ENCODE measurements at places on chromosomes 12 and 14.

DNA sequence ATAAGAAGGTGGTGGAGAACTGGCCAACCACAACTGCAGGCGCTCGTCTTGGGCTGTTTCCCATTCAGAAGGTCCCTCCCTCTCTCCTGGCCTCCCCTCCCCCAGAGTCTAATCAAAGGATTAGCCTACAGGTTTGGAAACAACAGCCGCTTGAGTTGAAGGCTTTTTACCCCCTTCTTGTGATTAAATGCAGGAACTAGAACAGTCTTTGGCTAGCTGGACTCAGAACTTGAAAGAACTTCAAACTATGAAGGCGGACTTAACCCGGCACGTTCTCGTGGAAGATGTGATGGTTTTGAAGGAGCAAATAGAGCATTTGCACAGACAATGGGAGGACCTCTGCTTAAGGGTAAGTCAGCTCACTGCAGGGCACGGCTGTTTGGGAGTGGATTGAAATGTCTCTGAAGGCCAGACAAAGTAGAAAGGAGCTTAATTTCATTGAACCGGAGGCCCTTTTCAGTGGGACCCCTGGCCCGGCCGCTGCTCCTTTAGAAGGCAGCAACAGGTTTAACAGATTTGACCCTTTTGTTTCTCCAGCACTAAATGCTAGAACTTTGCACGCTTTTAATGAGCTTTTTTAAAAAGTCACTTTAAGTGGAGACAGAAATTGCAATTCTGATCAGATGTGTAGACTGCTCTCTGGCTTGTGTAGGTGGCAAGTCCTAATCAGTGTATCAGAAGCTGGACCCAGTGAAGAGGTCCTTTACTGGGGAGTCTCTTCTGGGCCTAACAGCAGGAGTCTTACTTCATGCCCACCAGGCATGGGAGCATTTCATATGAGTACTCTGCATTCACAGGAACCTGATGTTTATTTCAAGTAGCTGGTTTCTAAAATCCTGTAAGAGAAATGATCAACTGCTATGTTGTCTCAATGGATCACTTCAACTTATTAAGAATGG is 107.7 kb downstream of the ESR2 start:
- DNase-seq, result no peak

DNA sequence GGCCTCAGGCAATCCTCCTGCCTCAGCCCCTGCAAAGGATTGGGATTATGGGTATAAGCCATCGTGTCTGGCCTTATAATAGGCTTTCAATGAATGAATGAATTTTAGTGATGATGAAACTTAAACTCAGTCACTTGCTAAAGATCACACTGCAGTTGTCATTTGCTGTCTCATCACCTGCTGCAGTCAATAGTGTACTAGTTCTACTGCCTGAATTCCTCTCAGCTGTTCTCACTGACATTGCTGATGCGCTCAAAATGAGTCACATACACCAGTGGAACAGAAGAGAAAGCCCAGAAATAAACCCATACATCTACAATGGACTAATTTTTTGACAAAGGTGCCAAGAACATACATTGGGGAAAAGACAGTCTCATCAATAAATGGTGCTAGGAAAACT is 5.6 kb upstream of the SYNJ2BP start:
- no peak for DNase-seq

- no peak for DNase-seq
Measured at GRCh38 chr14:99426265-99426664, 54.4 kb downstream of the SETD3 start.

DNA sequence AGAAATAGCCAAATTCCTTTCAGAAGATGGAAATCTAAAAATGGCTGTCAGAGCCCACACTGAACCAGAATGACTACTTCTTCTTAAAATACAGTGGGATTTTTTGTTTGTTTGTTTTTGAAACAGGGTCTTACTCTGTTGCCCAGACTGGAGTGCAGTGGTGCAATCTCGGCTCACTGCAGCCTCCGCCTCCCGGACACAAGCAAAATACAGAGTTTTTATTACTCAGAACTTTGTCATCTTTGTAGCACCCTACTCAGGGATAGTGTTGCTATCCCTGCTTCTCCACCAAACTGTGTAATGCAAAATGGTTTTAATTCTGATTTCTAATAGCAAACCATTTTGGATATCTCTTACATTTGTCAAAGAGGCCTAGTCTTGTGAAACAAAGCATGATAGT is 16.4 kb downstream of the ZNF410 start:
- no peak for DNase-seq

- no peak for DNase-seq
Measured at GRCh38 chr12:47851303-47851952, 31.7 kb upstream of the HDAC7 start.

DNA sequence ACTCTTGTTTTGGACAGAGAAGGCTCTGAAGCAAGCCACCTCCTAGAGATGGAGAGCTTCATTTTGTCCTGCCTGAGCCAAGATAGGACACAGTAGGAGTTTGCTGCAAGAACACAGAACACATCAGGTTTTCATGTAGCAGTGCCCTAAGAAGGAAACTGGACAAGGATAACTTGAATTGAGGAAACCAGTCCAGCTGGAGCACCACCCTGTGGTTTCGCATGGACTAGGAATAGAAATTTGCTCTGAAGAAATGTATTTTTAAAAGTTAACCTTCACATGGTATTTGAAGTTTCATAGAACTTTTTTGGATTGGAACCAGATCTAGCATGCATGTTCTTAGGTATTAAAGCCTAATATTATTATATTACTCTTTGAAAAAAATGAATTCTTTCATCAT is 68.8 kb downstream of the RERG start:
- DNase-seq, result no peak

DNA sequence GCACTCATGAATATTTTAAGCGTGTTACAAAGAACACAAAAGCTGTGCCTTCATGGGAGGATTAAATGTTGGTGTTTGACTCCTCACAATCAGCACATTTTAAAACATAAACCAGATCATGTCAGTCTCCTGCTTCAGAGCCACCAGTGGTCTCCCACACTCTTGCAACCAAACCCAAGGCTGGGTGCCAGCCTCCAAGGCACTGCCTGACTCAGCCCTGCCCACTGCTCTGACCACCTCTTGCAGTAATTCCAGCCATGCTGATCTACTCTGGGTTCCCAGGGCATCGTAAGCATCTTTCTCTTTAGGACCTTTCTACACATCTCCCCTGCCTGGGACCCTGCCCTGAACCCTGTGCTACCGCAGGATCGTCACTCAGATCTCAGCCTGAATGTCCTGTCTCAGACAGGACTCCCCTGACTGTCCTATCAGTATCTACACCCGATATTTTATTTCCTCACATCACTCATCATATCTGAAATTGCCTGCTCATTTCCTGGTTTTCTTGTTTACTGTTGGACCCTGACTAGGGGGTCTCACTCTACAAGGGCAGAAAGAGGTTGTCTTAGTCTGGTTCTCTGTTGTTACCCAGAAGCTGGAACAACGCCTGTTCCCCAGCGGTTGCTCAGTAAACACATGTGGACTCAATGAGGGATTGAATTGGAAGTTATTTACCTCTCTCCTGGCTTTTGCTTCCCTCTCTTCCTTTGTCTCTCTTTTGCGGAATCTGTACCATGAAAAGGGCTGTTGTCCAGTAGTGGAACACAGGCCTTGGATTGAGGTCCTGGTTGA is 449.8 kb downstream of the RAD51B start:
- no peak for DNase-seq

DNA sequence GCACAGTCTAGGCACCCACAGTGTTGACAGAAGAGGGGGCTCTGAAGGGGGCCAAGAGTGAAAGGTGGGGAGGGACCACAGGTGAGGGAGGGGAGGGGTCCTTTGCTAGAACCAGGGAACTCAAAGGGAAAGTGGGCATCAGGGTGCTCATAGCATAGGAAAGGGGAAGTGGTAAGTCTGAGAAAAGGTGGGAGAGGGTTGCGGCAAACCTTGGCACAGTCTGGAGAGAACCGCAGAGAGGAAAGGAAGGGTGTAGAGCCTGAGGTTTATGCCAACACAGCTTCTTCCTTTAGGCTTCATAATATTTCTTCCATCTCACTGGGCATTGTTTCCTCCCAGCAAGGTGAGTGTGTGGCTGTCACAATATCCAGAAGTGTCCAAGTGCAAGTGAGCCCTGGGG is 11.5 kb upstream of the PLEK2 start:
- DNase-seq, result no peak

DNA sequence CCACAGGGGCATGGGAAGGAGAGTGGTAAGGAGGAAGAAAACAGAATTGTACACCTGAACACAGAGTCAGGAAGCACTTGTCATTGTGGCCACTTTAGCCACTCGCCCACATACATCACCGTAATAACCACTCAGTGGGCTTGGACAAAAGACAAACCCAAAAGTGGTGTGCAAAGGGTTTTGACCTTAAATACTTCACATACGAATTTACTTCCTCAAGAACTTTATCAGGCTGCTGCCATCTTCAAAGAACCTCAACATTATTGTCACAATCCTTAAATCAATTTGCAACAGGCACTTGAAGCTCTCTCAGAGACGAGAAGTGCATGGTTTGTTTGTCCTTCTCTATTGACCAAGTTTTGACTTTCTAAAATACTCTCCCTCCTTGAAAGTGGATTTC is 187.3 kb upstream of the EGLN3 start:
- no peak for DNase-seq

DNA sequence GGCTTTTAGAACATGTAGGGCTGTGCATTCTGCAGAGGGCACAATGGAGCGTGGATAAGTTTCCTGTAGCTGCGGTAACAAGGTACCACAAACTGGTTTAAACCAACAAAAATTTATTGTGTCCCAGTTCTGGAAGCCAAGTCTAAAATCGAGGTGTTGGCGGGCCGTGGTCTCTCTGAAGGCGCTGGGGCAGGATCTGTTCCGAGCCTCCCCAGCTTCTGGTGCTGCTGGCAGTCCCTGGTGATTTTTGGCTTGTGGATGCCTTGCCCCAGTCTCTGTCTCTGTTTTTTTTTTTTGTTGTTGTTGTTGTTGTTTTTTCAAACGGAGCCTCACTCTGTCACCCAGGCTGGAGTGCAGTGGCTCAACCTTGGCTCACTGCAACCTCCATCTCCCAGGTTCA is 77.5 kb downstream of the ACACB start:
- peak; percentile 53 for DNase-seq

DNA sequence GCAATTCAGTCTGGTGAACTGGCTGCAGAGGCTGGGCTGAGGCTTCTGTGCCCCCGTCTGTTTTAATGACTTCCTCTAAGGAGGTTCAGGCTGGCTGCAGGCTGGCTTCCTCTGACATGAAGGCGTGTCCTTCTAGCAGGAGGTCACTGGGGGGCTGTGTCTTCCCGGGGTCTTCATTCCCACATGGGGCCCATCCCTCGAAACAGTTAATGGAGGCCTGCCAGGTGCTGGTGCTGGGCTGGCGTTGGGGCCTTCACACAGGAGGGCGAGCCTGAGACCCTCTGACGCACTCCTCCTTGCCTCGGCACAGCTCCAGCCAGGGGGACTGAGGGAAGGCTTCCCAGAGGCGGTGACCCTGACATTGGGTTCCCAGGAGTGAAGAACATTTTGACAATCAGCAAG is 57.7 kb upstream of the DLK1 start:
- DNase-seq, result no peak

- DNase-seq, result no peak
Measured at GRCh38 chr14:36938678-36939077, 233.7 kb downstream of the SLC25A21 start.

Data from posterior cingulate gyrus (tissue), 11 donors.